ENCODE measurements at places on chromosomes 6 and 20.

- no peak for DNase-seq
These were observed 11.6 kb downstream of the BACH2 start for GRCh38 chr6:90285042-90285481.

DNA sequence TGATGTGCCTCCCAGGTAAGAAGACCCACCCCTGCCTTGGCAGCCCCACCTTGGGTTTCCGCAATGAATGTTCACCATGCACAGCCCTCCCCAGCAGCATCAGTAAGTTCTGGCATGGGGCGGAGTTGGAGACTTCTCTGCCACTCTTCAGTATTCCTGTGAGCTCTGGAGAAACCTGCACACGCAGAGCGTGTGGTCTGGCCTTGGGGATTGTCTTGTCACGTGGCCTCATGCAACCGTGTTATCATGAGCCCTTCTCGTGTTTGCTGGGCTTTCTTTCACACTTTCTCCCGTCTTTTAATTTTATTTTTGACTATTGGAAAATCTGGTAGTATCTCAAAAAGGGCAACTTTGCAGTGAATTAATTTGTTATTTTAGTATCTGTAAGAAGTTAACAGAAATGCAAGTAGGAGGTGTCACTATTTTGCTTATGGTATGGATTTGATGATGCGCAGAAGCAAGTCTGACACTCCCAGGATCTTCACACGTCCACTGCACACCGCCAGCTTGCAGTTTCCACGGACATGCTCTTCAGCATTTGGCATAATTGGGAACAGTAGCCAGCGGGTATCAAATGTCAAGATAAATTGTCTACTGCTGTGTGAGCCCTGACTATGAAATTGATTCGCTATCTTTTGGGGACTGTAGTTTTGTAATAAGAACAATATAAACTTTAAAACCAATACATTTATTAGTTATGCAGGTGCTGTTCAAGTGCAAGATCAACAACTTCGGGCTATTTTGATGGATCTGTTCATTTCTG lies 463.5 kb downstream of the QKI start:
- no peak for DNase-seq

DNA sequence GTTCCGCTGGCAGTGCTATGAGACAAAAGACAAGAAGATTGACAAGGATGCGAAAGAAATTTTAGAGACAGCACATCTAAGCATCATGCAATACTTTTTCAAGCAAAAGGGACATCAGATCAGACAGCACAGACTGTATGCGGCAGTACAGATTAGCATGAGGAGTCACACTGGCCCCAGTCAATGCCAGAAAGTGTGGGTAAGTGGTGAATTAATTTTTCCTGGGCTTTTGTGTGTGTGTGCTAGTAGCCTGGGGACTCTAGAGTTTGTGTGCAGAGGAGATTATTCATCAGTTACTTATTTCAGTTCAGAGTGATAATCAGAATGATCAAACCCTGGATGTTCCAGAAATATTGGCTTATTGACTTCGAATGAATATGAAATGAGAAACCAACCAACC lies 47.2 kb downstream of the LAMA4 start:
- DNase-seq = no peak

DNA sequence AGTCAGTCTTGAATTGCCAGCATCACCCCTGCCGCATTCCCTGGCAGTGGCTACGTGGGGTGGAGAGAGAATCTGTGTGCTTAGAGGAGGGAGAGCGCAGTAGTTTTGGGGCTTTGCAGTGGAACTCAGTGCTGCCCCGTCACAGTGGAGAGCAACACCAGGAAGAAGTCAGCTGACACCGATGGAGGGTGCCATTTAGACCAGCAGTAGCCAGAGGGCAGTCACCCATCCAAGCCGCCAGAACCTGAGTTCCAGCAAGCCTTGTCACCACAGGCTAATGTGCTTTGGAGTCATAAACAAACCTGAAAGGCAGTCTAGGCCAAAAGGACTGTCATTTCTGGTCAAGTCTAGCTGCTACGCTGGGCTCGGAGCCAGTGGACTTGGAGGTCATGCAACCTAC lies 22.0 kb upstream of the PERP start:
- DNase-seq = no peak

All from muscle of arm (tissue), 14 donors.